Spleen (tissue), 13 donors: ENCODE measurements at places on chromosomes 12 and 14.

- H3K4me1 ChIP-seq: peaks cover 12% of the 10 kb centered on the region
- no peaks in the 10 kb centered on the region for H3K36me3 ChIP-seq
- H3K27me3 ChIP-seq: no peaks in the 10 kb centered on the region
- H3K4me3 ChIP-seq: no peak overlapping the region
- H3K27ac ChIP-seq: no peak overlapping the region
- no peak for DNase-seq
These were observed 188.3 kb downstream of the PHETA1 start for GRCh38 chr12:111180426-111181142.

GRCh38 chr12:77384941-77385340 lies 319.6 kb upstream of the E2F7 start:
- no peaks in the 10 kb centered on the region for H3K27me3 ChIP-seq
- DNase-seq: no peak
- no peaks in the 10 kb centered on the region for H3K4me1 ChIP-seq
- no peak overlapping the region for H3K27ac ChIP-seq
- no peaks in the 10 kb centered on the region for H3K36me3 ChIP-seq

DNA sequence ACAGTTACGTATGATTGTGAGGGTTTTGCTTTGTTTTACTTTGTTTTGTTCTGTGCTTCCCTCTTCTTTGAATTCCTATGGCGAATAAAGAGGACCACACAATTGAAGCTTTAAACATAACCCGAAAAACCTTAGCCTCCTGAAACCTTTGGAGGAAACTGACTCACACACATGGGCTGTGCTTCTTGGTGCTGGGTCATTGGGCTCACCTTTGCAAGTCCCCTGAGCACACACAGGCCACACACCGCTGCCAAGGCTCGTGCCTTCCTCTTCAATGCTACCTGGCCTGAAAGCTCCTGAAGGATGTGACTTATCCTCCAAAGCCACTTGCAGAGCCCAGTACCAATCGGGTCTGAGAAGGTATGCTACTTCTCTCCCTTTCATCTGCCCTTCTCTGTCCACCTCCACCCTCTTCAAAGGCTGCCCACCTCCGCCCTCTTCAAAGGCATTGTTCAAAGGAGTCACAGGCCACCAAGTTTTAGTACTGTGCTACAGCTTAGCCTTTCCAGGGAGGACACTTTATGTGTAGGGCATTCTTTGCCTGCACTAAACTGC lies 114.6 kb downstream of the FOXN3 start:
- no peak for DNase-seq
- H3K4me1 ChIP-seq: peaks cover 58% of the 10 kb centered on the region
- no peaks in the 10 kb centered on the region for H3K27me3 ChIP-seq
- H3K36me3 ChIP-seq: no peaks in the 10 kb centered on the region
- no peak overlapping the region for H3K4me3 ChIP-seq
- peak overlapping the region; percentile 86 for H3K27ac ChIP-seq

DNA sequence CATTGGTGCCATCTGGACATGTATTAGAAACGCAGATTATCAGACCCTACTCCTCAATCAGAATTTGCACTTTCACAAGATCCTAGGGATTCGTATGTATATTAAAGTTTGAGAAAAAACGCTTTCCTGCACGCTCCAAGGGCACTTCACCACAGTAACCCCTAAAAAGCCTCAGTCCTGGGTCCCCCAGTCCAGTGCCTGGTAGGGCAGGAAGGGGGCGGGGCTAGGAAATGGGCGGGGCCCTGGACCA lies 369 bp downstream of the DEPDC4 start:
- H3K27me3 ChIP-seq: no peaks in the 10 kb centered on the region
- peak; percentile 99 for DNase-seq
- H3K27ac ChIP-seq: peak overlapping the region; percentile 97
- peak overlapping the region; percentile 75 for H3K4me3 ChIP-seq
- H3K36me3 ChIP-seq: no peaks in the 10 kb centered on the region
- peaks cover 35% of the 10 kb centered on the region for H3K4me1 ChIP-seq

GRCh38 chr12:123398550-123399254 lies 14.8 kb downstream of the KMT5A start:
- H3K27me3 ChIP-seq: no peaks in the 10 kb centered on the region
- DNase-seq: no peak
- peaks cover 86% of the 10 kb centered on the region for H3K36me3 ChIP-seq
- H3K27ac ChIP-seq: no peak overlapping the region
- H3K4me1 ChIP-seq: peaks cover 35% of the 10 kb centered on the region
- H3K4me3 ChIP-seq: no peak overlapping the region

DNA sequence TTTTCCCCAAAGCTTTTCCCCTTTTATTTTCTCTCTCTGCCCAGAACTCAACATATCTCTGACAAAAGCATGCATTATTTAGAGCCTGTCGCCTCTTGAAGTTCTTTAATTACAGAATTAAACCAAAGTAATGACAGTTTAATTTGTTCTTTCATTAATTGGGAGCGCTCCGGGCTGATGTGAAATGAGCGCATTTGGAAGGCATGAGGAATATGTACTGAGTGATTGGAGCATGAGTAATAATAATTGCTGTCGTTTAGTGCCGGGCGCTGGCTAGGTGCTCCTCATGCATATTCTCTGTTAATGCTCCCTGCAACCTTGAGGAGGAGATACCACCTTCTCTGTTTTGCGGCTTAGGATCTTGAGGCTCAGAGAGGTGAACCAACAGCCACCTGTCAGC lies 120.5 kb downstream of the SLC25A47 start:
- no peaks in the 10 kb centered on the region for H3K27me3 ChIP-seq
- H3K27ac ChIP-seq: no peak overlapping the region
- no peak overlapping the region for H3K4me3 ChIP-seq
- DNase-seq: no peak

GRCh38 chr12:87202189-87202588 lies 827.0 kb downstream of the C12orf50 start:
- no peaks in the 10 kb centered on the region for H3K4me1 ChIP-seq
- H3K27ac ChIP-seq: no peak overlapping the region
- H3K4me3 ChIP-seq: no peak overlapping the region
